ENCODE measurements at places on chromosomes 6 and 20.

DNA sequence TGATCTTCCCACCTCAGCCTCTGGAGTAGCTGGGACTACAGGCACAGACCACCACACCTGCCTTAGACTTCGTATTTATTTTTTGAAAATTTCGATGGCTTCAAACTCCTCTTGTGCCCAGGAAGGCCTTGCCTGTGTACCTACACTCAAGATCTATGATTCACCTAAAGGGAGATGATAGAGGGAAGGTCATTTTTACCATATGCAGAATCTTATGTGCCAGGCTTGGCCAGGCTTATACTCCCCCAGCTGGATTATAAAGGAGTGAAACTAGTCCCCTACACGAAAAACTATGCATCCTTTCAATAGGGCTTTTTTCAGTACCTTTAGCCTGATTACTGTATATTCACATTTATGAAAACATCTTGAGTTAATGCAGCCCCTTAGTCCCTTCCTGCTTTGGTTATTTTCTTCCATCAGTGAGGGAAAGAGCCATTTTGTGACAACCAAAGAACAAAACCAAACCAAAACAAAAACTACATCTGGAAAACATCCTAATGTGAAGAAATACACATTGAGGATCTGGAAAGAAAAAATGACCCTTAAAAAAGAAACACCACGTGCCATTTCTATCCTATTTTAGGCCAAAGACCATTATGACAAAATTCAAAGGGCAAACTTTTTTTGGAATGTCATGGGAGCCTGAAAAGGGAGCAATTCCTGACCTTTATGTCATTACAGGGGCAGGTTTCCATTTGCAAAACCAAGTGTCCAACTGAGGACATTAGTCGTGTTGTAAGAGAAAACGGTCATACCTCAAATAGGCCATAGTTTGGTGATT lies 34.7 kb downstream of the RIPOR2 start:
- DNase-seq: no peak

DNA sequence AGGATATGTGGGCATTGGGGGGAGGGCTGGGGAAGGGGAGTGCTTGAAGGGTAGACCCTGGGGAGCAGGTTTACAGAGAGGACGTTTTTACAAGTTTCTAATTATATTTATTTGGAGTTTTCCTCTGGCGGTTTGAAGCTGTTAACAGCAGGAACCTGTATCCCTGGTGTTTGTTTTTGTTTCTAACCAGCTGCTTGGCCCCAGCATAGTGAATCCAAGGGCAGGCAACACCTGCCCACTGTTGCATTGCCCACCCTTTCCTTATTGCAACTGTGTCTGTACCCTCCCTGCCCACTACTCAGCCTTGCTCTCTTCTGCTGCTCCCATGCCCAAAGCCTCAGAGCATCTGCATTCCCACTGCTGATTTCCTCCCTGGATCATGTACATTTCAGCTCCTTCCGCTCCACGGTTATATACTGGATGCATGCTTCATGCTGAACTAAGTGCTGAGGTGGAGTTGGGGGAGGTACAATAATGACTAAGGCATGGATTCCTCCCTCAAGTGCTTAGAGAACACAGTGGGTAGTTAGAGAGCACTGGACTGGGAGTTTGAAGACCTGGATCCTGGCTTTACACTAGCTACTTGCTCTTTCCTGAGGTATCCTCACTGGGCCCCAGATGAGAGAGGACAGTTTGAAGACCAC lies 6.0 kb downstream of the SCUBE3 start:
- DNase-seq: no peak

- DNase-seq: peak; percentile 73
These were observed 22.4 kb upstream of the SLC9A8 start for GRCh38 chr20:49790077-49790798.

GRCh38 chr6:142857233-142857761 lies 87.7 kb downstream of the HIVEP2 start:
- no peak for DNase-seq

DNA sequence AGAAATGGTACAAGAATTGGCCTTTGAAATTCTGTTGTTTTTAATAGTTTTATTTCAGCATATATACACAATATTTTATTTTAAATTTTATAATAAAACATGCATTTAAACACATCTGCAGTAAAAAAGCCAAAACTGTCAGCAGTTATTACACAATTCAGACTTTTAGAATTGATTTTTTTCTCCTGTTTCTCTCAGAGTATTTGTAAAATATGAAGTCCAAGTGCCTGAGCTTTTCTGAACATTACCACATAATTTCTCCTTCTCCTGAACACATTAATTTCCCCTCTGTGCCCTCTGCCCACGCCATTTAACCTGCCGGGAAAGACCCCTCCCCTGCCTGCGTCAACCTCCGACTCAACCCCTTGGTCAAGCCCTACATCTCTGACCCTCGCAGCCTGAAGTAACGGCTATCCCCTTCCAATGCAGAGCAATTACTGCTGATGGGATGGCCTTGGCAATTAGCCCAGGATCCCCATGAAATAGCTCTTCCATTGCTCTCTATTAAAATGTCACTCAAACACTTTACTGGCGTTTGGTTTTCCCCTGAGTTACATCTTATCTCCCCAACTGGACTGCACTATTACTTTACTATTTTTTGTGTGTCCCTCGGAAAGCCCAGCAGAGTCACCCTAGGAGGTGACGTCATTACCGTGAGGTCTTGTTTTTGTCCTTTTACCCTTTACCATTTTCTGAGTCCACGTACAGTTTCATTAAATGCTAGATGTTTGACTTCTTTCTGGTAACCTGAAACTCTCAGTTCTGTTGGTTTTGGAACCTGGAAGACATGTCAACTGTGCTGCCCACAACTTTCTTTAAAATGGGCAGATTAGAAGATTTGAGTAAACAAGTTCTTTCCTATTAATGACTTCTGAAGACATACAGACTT lies 146.7 kb upstream of the TAB2 start:
- no peak for DNase-seq

DNA sequence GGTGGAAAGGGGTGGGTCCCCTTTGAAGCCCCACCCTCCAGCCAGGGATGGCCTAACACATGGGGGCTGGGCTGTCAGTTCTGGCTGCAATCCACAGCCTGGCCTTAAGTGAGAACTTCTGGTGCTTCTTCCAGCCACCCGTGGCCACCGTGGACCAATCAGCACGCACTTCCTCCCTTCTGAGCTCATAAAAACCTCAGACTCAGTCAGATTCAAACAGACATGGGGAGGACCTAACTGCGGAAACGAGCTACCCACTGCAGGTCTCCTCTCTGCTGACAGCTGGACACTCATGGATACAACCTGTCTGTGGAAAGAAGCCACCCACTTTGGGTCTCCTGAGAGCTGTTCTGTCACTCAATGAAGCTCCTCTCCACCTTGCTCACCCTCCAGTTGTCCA lies 20.4 kb upstream of the ZNF391 start:
- DNase-seq: no peak

GRCh38 chr6:168496997-168497331 lies 56.0 kb downstream of the SMOC2 start:
- DNase-seq: no peak

GRCh38 chr20:59832406-59833363 lies 100.8 kb downstream of the SYCP2 start:
- no peak for DNase-seq

DNA sequence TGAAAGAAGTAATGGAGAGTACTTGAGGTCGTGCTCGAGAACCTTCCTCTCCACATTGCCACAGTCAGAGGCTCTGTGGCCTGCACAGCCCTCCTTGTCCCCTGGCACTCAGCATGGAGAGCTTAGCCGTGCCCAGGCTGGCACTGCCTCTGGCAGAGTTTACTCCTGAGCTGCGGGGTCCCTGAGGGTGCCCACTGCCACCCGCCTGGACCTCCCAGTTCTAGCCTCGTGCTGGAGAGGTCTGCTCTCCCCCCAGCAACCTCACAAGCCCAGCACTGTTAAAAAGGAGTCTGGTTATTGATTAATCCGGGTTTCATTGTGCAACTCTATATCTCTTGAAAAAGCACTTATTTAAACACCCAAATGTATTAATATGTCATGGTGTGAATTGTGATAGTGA lies 226.8 kb downstream of the TMEM242 start:
- DNase-seq: no peak

- no peak for DNase-seq
These were observed 38.8 kb downstream of the UNC5CL start for GRCh38 chr6:41000248-41000647.

DNA sequence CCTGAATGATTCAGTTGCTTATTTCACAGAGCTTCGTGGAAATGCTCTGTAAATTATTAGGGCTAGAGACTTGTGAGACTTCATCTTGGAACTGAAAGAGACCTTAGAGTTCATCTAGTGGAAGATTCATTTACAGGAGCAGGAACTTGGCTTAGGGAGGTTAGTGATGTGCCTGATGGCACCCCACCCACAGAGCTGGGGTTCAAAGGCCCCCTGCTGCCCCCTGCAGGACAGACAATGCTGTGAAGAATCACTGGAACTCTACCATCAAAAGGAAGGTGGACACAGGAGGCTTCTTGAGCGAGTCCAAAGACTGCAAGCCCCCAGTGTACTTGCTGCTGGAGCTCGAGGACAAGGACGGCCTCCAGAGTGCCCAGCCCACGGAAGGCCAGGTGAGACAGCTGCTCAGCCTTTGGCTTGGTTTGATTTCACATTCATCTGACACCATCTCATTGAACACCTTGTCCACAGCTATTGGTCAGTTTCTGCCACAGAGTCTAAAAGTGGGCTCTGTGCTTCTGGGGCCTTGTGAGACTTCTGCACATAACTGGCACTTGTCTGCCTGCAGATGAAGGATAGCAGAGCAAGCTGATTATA lies 25.1 kb downstream of the MYBL2 start:
- DNase-seq: peak; percentile 36

DNA sequence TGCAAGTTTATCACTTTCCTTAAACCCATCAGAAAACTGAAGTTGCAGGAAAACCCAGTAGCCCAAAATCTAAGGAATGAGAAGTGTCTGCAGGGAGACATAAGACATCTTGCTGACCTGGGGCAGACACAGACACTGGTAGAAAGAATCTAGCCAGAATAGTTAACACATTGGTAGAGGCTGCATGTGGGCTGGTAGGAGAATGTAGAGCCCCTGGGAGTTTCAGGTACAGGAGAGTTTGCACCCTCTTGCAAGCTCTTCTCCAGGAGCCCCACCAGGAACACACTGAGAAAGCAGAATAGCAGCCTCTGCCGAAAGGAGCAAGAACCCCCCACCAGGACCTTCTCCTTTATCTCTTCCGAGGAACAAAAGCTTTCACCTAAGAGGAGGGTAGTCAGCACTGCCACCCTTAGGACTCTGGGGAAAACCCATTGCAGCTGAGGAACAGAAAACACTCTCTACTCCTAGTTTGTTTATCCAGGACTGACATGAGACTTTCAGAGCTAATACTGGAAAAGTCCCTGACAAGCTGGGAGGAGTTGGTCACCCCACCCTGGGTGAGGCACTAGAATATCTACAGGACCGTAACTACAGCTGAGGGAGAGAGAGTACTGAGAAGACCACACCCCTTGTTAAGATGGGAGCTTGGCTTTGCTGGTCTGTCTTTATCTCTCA lies 10.5 kb upstream of the OGFRL1 start:
- DNase-seq: no peak

- no peak for DNase-seq
These were observed 39.0 kb upstream of the CCDC28A start for GRCh38 chr6:138734585-138734984.

- no peak for DNase-seq
These were observed 369.6 kb downstream of the LAMA2 start for GRCh38 chr6:129252377-129253071.
